Breast epithelium (tissue), 4 donors: ENCODE measurements at places on chromosomes 7 and 10. TPM values are rescaled to one million over a fixed set of nuclear protein-coding genes. Genes with fewer than 3 reads are reported as not detected.

CDH23 gene
- 11.6 TPM for total RNA-seq

AQP1 gene
- total RNA-seq = 213 TPM

CALD1 gene
- total RNA-seq = 266 TPM

ELN gene
- 31.8 TPM for total RNA-seq

SFTPD gene
- 2.5 TPM for total RNA-seq

MAT1A gene
- 0.98 TPM for total RNA-seq

DNA sequence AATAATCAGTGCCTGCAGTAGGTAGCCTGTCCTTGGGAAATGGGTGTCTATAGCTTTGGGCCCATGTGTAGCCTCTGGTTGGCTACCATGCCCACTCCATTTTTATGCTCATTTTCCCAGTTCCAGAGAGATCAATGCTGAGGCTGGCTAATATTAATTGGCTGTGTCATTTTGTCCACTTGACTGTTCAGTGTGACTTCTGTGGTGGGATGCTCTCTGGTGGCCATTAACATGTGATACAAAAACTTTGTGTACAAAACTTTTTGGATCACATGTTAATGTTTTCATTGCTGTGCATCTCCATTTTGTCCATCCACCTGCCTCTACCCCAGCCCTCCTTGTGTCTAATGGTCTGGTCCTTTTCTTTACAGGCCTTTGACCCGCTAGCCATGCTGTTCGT is 22.7 kb downstream of the VIM start:
- DNase-seq = no peak

GRCh38 chr7:120996333-120996987 is 7.9 kb downstream of the CPED1 start:
- DNase-seq = peak; percentile 56

DNA sequence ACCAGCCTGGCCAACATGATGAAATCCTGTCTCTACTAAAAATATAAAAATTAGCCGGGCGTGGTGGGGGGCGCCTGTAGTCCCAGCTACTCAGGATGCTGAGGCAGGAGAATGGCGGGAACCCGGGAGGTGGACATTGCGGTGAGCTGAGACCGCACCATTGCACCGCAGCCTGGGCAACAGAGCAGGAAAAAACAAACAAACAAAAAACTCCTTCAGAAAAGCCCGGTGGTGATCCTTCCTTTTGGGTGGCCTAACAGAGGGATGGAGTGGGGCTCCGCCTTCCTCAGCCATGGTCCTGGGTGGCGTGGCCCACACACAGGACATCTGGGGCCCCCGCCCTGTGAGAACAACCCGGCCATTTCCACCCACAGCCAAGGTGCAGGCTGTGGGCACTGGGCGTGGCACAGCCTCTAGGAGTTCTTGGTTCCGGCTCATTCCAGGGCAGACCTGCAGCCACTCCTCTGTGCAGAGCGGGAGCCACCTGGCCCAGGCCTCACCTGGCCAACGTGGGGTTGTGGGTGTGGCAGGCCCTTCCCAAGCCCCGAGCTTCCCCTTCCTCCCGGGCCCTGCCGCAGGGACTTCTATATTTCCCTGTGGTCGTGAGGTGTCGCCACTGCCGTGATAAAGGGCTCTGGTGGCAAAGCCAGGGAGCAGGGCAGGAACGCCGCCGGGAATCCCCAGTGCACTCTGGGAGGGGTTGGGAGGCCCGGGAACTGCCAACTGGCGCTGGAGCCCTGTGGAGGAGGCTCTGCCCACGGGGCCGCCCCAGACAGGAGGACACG is 37.6 kb downstream of the GET4 start:
- no peak for DNase-seq

TDRD1 gene
- 0.33 TPM for total RNA-seq

- no peak for DNase-seq
Measured at GRCh38 chr7:4700577-4701235, 18.6 kb downstream of the FOXK1 start.

DNA sequence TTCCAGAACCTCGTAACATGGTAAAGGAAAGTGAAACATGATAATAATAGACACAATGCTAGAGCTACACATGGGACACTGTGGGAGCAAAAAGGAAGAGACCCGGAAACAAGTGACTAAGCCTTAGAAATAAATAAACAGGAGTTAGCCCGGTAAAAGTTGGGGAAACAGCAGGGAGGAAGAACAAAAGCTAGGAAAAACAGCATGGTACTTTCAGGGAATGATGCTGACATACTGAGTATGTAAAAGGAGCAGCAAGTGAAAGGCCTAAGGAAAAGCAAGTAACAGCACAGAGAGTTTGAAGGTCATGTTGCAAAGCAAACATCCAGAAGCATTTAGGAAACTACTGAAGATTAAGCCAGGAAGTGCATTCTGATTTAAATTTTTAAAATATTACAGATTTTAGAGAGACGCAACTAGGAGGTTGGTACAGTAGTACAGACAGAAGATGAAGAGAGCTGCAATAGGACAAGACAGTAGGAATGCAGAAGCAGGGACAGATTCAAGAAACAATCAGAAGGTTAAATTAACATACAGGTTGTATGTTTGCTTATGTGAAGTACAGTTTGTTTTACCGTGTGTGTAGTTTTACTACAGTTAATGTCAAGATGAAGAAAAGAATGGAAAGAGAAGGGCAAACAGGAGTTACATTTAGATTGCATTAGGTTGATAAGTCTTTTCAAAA is 63.7 kb downstream of the ARHGAP12 start:
- no peak for DNase-seq

LDB3 gene
- total RNA-seq = 1.3 TPM

DNA sequence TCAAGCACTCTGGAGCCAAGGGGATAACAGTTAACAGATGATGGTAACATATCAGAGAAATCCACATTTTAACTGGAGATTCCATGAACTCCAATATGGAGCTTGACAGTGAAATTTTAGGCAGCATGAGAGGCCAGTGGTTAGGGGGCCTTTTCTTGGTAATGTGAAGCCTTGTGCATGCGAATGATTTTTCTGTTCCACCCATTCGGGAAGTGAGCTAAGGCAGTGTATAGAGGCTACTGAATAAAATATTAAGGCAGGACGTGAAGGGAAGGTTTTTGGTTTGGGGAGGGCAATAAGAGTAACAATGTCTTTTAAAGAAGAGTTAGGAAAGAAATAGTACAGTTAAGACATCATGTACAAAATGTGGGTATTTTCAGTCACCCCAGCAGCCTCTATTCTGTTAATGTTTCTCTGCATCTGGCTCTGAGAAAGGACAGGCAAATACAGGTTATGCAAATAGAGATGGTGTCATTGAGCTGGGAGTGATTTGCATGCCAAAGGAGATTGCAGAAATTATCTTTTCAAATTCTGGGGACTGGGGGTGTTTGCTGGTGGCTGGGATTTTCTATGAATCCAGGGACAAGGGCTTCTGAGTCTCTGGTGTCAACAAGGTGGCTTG is 6.8 kb upstream of the TAS2R60 start:
- DNase-seq = no peak

- DNase-seq = no peak
Measured at GRCh38 chr7:17070231-17070708, 188.5 kb upstream of the AGR3 start.

DNA sequence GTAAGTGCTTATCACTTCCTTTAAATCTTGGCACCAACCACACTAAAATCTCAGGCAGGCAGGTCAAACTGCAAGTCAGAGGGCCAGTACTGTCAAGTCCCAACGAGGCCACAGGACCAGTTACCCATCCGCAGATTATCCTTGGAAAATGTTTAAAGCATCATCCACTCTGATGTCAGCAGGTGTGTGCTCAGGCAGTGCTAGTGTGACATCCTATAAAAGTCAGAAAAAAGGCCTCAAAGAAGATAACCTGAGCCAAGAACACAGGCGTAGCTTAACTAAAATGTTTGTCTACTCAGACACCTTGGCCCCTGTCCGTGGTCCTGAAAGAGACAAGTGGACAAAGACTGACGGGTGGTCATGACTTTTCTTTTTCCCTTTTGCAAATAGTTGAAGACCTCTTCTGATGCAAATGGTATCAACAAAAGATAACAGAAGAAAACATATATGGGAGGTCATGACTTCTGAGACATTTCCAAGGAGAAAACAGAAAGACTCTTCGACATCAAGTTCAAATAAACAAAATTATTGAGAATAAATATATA is 309.3 kb downstream of the KCNMA1 start:
- DNase-seq = no peak

AMPH gene
- total RNA-seq = 5.0 TPM

- no peak for DNase-seq
Measured at GRCh38 chr10:112136486-112137153, 46.9 kb downstream of the GPAM start.

GRCh38 chr7:128923411-128923800 is 12.9 kb upstream of the KCP start:
- no peak for DNase-seq

- peak; percentile 55 for DNase-seq
Measured at GRCh38 chr7:31744294-31744874, 57.4 kb downstream of the PPP1R17 start.

- no peak for DNase-seq
Measured at GRCh38 chr7:50513166-50513871, 51.9 kb downstream of the DDC start.

DNA sequence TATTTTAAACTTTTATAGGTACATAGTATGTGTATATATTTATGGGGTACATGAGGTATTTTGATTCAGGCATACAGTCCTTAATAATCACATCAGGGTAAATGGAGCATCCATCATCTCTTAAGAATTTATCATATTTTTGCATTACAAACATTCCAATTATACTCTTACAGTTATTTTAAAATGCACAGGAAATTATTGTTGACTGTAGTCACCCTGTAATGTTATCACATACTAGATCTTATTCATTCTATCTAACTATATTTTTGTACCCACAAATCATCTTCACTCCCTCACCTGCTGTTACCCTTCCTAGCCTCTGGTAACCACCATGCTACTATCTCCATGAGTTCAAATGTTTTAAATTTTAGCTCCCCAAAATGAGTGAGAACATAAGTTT is 56.3 kb upstream of the FAM3C start:
- no peak for DNase-seq

GRCh38 chr7:1673581-1674118 is 3.6 kb downstream of the ELFN1 start:
- peak; percentile 50 for DNase-seq

- no peak for DNase-seq
Measured at GRCh38 chr7:63093481-63093880, 905.2 kb upstream of the ZNF722 start.

- no peak for DNase-seq
Measured at GRCh38 chr7:1872191-1873069, 202.4 kb downstream of the ELFN1 start.

DNA sequence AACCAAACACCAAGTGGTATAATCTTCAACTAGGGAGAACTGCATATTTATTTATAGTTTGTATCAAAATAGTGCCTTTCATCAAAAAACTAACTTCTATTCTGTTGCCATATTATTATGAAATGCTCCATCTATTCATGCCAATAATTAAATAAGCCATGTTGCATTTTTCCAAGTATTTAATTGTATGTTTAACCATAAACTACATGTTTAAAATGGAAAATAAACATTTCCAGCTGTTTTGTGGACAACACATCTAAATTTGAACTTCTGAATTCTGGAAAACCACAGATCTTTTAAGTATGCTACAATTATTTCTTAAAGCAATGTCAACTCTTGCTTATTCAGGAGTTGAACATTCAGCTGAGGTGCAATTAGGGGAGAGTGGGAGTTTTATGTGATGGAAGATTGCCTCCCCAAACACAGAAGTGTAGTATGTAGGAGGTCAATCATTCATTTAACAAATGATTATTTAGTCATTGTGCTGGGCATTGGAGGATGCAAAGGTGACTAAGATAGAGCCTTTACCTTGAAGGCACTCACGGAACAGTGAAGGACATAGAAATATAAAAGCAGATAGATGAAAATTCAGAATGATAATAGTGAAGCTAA is 80.7 kb upstream of the PPP1R3C start:
- no peak for DNase-seq

DNA sequence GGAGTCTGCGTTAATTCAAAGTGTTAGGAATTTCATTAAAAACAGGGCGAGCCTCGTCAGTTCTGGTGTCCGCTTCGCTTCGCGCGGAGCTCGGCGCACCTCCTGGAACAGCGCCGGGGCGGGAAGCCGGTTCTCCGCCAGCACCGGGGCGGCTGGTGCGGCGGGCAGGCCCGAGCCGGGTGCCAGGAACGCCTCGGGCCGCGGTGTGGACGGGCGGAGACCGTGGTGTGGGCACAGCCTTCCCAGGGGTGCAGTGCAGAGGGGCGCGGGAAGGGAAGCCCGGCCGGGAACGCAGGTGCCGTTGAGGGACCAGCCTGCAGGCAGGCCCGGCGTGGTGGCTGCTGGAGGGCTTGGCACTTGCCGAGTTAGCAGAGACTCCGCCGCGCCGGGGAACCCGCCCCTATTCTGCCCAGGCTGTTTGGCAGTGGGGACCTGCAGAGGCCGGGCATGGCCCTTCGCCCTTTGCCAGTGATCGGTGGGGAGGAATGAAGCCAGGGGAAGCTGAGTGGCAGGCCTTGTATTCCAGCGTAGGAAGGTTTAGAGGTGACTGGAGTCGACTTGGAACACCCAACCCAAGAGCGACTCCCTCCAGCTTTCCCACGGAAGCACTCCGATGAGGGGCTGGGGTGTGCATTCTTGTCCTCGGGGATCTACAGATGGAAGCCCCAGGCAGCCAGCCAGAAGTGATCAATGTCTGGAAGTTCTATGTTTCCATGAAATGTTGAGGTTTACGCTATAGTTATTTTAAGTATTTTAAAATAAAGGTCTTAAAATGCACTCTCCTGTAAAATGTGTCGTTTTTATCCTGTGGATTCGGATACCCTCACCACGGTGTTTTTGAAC is 945 bp upstream of the RHEB start:
- DNase-seq = peak; percentile 56

DNA sequence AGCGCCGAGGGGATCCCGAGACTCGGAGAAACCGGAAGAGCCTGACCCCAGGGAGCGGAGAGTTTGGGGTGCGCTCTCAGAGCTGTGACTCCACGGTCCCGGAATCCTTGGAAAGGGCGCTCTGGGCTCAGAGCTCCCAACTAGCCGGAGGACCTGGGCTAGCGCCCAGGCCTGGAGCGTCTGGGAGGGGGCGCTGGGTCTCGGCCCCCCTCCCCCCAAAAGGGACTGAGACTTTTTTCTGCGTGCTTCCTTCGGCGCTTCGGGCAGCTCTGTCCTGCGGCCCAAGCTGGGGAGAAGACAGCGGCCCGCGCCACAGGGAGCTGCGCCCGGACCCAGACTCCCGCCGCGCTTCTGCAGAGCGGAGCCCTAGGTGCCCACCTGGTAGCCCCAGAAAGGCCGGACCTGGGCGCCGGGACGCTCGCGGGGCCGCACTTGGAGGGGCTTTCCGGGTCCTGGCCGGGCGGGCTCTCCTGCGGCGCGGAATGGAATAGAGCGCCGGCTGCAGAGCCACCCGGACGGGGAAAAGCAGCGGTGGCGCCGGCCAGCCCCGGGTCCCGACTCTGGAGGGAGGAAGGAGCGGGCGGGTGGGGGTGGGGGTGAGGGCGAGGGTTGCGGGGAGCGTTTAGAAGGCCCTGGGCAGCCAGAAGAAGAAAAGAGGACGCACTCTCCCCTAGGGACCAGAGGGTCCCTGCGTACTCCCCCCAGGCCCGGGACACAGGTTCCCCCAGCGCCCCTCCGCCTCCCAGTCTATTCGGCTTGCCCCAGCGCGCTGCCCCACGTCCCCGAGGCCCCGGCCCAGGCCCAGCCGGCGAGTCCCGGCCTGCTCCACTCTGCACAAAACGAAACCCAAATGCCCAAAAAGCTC is 4.7 kb downstream of the ZNF503 start:
- no peak for DNase-seq

- no peak for DNase-seq
Measured at GRCh38 chr10:118904286-118904685, 125.2 kb upstream of the NANOS1 start.

- no peak for DNase-seq
Measured at GRCh38 chr10:109467551-109467950, 455.8 kb downstream of the XPNPEP1 start.

NRCAM gene
- total RNA-seq = 4.2 TPM

GRCh38 chr10:5949009-5949759 is 28.2 kb downstream of the IL15RA start:
- DNase-seq = peak; percentile 63

PPP1R17 gene
- total RNA-seq = not detected
